Hematopoietic multipotent progenitor cell treated with erythropoietin and hydrocortisone succinate and interleukin-3 and kit ligand, for 4 days (in vitro differentiated cells): ENCODE measurements at places on chromosomes 4 and X.

DNA sequence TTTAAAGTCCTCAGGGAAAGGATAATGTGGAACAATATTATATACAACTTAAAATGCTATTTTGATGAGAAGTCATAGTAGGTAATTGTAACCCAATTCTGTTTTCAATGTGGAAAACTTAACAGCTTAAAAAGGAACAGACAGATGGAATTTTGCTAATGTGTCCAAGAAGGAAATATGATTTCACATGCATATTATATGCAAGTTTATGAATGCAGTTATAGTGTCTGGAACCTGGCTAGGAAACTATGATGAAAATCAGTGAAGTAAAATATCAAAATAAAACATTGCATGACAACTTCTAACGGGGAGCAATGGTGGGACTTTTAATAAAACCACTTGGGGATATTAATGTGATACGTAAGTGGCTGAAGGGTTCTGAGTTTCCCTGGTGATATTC is 152.6 kb upstream of the HAND2 start:
- DNase-seq = no peak

GRCh38 chrX:151536571-151536970 is 26.9 kb upstream of the PASD1 start:
- peak; percentile 65 for DNase-seq

DNA sequence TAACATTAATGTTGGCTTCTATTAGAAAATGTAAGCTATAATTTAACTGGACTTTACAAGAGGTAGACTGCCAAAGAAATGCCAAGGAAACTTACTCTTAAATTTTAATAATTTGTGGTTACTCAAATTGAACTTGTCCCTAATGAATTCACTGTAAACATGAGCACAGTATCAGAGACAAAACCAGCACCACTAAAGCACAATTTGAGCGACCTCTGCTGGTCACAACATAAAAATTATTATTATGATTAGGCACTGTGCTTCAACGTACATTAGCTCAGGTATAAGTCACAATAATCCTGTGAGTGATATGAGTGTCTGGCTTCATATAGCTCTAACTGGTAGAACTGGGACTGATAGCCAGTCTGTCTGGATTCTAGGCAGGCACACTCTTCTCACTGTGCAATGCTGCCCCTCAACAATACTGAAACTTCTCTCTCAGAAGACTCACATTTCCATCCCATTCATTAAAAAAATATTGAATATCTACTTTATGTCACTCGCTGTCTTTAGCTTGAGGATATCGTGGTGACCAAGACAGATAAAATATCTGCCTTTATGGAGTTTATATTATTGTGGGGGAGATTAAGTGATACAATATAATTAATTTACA is 8.0 kb downstream of the NUDT6 start:
- DNase-seq = peak; percentile 71

- no peak for DNase-seq
Measured at GRCh38 chr4:30744386-30744785, 24.2 kb downstream of the PCDH7 start.

- peak; percentile 61 for DNase-seq
Measured at GRCh38 chrX:102155806-102156179, at the start of gene BEX5. TSS of gene BEX5 (minus strand) at chrX:102155977. CDS start at chrX:102154265, 1,712 bp downstream.

- DNase-seq = no peak
Measured at GRCh38 chr4:3708611-3709010, 57.6 kb upstream of the ADRA2C start.

DNA sequence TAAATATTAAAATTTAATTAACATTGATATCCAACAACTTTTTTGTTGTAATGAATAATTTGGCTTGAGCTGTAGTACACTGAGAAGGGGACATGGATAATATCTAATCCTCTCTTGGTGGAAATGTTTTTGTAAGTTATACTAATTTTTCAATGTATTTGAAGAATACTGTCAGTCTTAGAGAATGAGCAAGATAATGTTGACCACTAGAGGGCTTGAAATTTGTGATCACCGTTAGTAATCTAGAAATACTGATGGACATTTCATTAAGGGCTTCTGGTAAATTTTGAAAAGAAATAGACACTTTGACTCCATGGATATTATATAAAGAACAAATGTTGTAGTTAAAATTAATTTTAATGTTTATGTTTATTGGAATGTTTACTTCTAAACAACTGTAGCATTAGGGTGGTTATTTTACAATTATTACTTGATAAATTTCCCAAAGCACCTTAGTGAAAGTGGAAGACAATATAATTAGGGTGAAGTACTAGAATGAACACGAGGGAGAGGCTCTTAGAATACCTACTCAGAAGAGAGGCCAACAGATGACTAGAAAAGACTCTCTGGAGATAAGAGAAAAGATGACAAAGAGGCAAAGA is 20.0 kb upstream of the CAMK2D start:
- DNase-seq = peak; percentile 66

DNA sequence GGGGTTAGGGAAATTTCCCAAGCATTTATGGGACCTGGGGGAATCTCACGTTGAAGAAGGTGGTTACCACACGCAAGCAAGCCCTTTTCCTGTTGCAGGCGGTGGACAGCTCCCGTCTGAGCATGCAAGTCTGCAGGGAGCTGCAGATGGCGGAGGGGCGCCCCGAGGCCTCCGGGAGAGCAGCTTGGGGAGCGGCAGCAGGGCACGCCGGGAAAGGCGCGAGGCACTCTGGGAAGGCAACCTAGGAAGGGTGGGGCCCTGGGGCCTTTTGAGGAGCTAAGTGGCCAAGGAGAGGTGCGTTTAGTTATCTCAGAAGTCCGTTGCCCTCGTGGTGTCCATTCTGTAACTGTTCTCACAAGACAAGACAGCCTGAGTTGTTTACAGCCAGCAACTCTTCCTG is 57.0 kb upstream of the SLC25A4 start:
- DNase-seq = no peak

DNA sequence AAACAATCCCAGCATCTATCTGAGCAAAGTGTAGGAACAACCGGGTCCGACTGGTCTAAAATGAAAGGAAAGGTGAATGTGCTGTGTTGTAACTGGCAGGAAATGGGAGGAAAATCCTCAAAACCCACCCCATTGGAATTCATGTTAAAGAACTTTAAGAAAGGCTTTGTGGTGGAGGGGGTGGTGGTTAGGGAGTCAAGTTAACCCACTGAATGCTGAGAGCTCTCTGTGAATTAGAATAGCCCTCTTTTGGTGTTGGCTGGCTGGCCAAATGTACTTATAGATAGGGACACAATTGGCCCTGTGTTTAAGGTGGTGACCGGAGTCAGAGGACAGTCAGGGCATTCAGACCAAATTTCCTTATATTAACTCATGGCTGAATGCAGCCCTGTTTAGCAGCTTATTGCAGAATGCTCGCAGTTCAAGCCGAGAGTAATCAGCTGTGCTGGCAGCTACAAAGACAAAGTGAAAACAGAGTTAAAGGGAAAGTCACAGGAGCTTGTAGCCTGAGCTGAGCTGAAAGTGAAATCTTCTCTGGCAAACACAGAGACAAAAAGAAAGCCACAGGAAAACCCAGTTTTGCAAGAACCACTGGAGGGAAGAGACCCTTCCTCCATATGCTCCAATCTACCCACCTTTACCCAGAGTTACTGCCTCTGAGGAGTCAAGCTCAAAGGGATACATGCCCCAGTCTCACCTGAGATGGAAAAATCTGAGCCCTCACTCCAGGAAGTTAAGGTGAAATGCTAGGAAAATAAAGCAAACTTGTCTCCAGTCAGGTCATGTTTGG is 38.5 kb upstream of the UGT2B7 start:
- no peak for DNase-seq

DNA sequence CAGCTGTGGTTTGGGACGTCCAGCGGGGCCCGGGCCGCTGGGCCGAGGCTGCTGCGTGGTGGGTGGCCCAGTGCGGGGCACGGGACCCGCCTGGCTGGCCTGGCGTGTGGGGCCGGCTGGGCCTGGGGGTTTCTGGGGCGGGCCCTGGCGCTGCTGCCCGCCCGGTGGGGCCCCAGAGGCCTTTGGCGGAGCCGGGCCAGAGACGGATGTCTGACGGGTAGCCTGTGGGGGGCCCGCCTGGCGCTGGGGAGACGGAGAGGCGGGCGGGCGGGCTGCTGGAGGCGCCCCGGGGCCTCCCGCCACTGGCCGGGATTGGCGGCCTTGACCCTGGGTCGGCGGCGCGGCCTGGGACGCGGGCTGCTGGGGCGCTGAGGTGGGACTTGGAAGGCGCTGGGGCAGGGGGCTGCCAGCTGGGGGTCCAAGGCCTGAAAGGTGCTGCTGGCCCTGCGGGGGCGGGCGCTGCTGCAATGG is 8.1 kb upstream of the TIMP1 start:
- DNase-seq = no peak

GRCh38 chrX:20594985-20595384 is 328.3 kb upstream of the RPS6KA3 start:
- DNase-seq = no peak

GRCh38 chr4:77052352-77052751 is 23.4 kb downstream of the CCNI start:
- peak; percentile 82 for DNase-seq

- peak; percentile 4 for DNase-seq
Measured at GRCh38 chrX:149916745-149917392, 12.5 kb upstream of the HSFX4 start.

DNA sequence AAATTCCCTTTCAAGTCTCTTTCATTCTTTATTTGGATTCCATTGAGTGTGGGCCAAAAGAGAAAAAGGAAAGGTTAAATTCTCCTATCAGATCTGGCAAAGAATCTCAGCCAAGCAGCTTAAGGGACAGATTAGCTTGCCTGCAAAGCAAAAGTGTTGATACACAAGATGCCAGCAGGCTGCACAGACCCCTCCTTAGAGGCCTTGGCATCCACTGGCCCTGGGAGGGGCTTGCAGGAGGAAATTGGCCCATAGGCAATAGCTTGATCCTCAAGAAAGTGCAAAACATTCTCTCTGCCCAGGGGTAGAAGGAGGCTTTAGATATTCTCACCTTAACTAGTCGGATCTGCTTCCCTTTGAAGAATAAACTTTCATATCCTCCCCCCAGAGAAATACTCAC is 300.4 kb upstream of the CPEB2 start:
- DNase-seq = no peak

- DNase-seq = peak; percentile 20
Measured at GRCh38 chr4:15291122-15291521, 136.7 kb upstream of the C1QTNF7 start.

- no peak for DNase-seq
Measured at GRCh38 chrX:37357436-37357835, 8.3 kb downstream of the PRRG1 start.

- DNase-seq = no peak
Measured at GRCh38 chrX:30212172-30212571, 3.2 kb upstream of the MAGEB2 start.

- no peak for DNase-seq
Measured at GRCh38 chrX:37820646-37821045, 26.7 kb downstream of the DYNLT3 start.

- no peak for DNase-seq
Measured at GRCh38 chr4:54118850-54119589, 19.1 kb downstream of the GSX2 start.

DNA sequence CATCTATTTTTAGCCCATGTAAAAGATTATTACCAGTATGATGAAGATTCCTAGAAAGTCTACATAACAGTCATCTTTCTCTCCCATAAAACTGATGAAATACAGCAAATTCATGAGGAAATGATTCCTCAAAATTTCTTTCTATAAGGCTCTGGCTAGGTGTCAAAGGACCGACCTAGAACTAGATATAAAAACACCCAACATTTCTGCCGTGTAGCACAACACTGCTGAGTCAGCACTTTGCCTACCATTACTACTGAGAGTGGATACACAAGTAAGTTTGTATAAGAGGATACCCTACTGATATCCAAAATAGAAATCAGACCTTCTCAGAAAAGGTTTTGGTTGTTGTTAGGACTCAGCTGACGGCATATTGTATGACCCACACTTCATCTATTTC is 24.7 kb downstream of the TMEM47 start:
- no peak for DNase-seq

DNA sequence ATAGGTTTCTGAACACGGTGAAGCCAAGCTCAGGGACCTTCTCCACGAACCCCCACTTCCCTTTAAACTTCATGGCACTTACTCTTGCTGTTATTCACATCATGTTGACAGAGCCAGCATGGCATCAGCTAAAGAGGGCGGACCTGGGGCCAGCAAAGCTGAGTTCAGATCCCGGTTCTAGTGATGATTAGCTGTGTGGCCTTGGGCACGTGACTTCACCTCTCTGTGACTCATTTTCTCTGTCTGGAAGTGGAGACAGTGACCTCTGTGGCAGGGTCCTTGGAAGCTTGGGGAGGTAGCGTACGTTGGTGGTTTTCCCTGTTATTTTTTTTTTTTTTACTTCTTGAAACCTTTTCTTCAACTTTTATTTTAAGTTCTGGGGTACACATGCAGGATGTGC is 13.4 kb downstream of the EVC start:
- no peak for DNase-seq

- DNase-seq = no peak
Measured at GRCh38 chr4:184817494-184818215, 8.1 kb downstream of the ACSL1 start.

DNA sequence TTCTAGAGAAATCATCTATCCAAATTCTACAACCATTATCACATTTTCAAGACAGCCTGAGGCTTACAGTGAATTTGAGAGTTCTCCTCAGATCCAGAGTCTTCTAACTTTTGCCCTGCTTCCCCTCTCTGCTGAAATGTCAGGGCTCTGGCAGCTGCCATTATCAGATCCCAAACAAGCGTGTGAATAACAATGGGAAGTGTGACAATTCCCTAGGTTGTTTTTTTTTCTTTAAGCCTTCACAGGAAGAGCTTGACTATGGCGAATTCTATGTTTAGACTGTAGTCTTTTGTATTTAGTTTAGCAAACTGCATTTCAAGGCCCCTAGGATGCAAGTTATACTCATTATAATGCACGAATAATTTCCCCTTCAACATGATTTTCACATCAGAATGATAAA is 61.3 kb upstream of the KDR start:
- DNase-seq = no peak

DNA sequence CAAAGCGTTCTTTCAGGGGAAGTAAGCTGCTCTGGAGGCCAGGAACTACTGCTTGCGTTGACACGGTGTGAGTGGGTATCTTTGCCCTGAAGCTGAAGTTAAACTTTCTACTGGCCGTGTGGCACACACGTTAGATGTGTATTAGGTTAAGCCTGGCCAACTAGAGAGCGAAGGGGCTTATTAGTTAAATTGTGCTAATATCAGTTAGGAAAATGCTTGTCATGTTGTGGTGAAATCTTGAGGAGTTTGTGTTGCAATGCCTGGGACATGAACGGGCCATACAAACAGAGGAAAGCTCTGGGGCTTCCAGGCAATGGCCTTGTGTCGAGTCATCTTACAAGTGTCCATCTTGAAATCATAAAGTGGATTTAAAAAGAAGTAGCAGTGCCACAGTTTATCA is 62.6 kb downstream of the NSUN7 start:
- peak; percentile 18 for DNase-seq

- no peak for DNase-seq
Measured at GRCh38 chr4:24003496-24003895, 113.6 kb upstream of the PPARGC1A start.

GRCh38 chr4:78325271-78326157 is 226.1 kb upstream of the ANXA3 start:
- no peak for DNase-seq

DNA sequence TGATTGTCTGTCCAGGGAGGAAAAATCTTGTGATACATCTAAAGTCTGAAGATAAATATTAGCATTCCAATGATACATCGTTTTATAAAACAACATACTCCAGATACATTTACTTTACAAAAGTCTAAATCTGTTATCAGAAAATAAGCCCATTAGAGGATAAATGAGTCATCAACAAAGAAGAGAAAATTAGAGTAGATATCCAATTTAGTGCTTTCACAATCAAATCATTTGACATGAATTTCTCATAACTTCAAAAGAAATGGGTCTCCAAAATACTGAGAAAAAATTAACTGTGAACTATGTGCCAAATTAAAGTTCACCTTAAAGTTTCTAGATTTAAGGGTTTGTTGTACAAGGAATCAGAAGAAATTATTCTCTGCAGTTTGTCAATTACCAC is 213.8 kb downstream of the ANK2 start:
- DNase-seq = no peak
